ENCODE measurements at places on chromosomes 5 and 9.
A peak's percentile ranks its signal among the peaks of the same experiment; 100 is the strongest.

DNA sequence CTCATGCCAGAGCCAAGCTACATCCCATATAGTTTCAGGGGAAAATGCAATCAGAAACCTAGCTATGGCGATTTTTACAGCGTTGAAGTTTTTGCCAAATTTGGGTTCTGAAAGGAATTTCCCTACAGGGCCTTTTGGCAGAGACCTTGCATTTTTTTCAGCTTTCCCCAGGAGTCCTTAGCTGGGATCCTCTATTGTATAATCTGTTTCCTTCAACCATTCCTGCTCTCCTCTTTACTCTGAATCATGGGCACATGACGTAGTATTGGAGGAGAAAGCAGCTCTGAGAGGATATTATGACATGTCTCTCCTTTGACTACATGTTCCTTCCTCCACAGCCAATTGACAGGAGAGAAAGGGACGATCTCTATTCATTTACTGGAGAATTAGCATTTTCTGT, 118.5 kb upstream of the ERCC6L2 start:
- DNase-seq = no peak

- DNase-seq = no peak
Observed at GRCh38 chr9:89634995-89635742, 30.4 kb downstream of the GADD45G start.

- no peak for DNase-seq
Observed at GRCh38 chr5:180395540-180396274, 42.6 kb upstream of the GFPT2 start.

- DNase-seq = no peak
Observed at GRCh38 chr5:142385194-142385593, 60.4 kb upstream of the SPRY4 start.

GRCh38 chr5:172533058-172533398, 78.7 kb upstream of the SH3PXD2B start:
- no peak for DNase-seq

DNA sequence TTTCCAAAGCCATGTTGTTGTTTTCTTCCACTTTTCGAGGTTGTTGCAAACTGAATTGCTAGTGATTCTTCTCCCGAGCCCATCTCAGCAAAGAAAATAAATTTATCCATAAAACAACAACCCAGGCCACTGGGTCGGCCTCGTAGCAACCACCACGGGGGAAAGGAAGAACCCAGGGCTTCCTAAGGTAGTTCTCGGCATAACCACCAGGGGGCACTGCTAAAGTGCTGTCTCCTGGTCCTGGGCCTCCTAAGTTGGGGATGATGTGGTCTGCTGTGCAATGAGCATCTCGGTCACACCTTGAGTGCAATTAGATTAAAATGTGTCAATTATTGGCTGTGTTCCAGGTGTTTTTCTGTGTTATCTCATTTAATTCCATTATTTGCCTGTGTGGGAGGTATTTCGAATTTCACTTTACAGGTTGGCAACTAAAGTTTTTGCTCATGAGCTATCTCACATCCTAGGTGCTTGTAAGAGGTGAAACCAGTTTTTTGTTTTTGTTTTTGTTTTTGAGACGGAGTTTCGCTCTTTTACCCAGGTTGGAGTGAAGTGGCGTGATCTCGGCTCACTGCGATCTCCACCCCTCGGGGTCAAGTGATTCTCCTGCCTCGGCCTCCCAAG, 102.8 kb upstream of the DAP start:
- peak; percentile 29 for DNase-seq

DNA sequence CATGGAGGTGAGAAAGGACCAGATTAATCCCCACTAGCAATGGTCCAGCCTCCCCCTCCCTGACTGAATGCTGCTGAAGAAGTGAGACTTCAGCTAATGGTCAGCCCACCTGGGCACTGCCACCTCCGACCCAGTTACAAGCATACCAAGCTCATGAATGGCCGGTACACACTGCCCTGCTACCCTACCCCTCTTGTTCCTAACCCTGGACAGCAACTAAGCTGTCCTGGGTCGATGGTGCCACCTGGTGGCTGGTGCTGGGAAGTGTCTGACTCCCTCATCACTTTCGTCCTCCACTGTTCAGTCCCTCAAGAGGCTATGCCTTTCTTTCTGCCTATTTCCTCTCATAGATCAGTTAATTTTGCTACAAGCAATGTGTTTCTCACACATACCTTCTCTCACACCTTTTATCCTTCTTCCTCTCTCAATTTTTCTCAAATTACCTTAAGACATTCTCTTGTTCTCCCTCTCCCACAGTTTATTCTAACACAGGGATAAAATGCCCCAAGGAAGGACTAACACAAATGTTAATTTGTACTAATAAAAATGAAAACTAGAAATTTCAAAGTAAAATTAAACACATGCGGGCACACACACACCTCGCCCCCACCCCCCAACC, 42.4 kb downstream of the PAX5 start:
- DNase-seq = no peak

GRCh38 chr5:80172067-80172695, 83.7 kb downstream of the SERINC5 start:
- no peak for DNase-seq

GRCh38 chr9:7067169-7067568, 309.4 kb downstream of the KDM4C start:
- DNase-seq = no peak

GRCh38 chr9:137306850-137307254, 4.8 kb upstream of the NRARP start:
- no peak for DNase-seq

DNA sequence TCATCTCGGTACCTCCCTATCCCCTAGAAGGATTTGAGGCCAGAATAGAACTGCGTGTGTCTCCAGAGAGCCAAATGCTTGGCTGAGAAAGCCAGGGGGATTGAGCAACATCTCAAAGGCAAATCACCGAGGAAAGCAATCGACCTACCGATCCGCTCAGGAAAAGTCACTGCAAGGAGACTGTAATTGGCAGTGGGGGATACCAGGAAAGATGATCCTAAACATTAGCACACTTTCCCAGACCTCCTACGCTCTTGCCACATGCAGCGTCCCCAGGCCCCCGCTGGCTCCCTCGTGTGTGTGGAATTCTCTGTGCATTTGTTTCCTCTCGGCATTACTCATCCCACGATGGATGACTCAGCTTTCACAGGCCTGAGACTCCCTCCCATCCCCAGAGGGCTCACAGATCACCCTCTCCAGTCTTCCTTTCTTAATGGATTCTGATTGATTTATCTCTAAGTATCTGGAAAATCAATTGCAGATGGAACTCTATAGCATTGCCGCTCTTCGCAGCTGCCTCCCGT, 82.2 kb upstream of the ICE1 start:
- no peak for DNase-seq

GRCh38 chr9:133901184-133901835, 90.8 kb downstream of the VAV2 start:
- DNase-seq = no peak

GRCh38 chr9:134982311-134982710, 64.6 kb upstream of the FCN1 start:
- no peak for DNase-seq

DNA sequence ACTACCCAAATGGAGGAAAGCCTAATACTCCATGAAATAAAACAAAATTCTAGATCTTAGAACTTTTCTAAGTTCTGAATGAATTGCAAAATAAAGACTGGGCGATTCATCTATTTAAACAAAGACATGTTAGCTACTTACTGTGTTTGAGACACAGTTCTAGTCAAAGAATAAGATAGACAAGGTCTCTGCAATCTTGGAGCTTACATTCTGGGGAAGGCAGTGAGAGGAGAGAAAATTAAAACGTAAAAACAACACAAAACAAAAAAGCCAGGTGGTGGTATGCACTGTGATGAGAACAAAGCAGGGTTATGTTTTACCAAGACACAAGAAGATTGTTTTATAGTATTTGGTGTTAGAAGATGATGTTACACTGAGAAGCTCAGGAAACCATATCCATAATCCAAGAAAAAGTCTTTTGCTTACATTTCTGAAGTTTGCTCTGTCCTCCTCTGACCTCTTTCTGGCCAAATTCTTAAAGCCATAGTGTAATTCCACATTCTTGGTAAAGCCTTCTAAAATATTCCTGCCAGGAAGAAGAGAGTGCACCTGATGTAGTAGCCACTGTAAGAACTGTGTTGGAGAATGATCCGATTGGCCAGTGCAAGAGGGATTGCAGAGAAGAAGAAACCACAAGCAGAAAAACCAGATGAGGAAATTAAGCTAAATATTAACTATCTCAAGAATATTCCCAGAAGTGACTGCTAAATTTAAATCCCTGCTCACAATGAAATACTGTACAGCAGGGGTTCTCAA, 218.4 kb downstream of the PCSK1 start:
- DNase-seq = no peak

GRCh38 chr9:92965759-92966517, 18.6 kb downstream of the FGD3 start:
- no peak for DNase-seq

GRCh38 chr5:178460598-178460997, 129.6 kb downstream of the COL23A1 start:
- no peak for DNase-seq

DNA sequence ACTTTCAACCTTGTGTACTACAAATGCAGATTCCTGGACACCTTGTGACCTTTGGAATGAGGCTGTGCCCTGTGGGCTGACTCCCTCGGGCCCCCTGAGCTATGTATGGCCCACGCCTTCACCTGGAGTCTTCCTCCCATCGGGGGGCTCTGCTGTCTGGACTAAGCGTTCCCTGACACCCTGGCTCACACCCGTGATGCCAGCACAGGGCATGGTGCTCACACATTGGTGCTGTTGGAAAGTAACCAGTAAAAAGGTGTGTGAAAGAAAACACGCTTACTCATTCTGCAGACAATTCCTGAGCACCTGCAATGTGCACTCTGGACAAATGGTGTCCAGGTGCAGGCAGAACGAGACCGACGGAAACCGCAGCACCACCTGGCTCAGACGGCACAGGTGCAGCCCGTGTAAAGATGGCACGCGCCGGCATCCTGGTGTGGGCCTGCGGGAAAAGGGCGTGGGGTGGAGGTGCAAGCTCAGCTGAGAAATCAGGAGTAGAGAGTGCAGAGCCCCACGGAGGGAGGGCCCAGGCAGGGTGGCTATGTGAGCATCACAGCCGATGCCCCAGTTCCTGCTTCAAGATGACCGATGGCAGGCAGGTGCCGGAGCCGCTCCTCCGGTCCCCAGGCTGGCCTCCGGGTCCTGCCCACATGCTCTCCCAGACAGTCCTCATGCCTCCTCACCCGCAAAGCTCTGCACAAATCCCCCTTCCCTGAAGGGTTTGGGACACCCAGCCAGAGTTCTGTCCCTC, 11.0 kb downstream of the LPCAT1 start:
- peak; percentile 68 for DNase-seq

DNA sequence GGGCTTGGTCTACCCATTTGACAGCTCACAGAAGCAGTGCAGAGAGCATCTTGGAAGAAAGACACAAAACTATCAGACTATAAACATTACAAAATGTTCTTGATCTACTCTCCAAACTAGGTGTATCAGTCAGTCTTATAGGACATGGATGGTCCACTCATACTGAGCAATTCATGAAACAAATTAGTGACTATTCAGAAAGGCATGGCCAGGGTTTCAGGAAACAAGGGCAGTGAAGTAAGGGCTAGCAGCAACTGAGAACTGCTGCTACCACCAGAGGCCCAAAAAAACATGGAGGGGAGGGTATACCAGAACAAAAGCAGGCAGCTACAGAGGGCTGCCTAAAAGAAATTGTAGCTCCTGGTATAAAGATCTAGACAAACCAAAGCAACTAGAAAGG, 287.0 kb downstream of the PIK3R1 start:
- DNase-seq = no peak

- DNase-seq = no peak
Observed at GRCh38 chr5:116553366-116553765, 21.3 kb downstream of the SEMA6A start.

- no peak for DNase-seq
Observed at GRCh38 chr5:24854850-24855249, 210.1 kb upstream of the CDH10 start.

GRCh38 chr5:1526190-1526631, 2.5 kb upstream of the LPCAT1 start:
- DNase-seq = no peak

GRCh38 chr9:7360513-7360912, 439.1 kb downstream of the DMAC1 start:
- DNase-seq = no peak

DNA sequence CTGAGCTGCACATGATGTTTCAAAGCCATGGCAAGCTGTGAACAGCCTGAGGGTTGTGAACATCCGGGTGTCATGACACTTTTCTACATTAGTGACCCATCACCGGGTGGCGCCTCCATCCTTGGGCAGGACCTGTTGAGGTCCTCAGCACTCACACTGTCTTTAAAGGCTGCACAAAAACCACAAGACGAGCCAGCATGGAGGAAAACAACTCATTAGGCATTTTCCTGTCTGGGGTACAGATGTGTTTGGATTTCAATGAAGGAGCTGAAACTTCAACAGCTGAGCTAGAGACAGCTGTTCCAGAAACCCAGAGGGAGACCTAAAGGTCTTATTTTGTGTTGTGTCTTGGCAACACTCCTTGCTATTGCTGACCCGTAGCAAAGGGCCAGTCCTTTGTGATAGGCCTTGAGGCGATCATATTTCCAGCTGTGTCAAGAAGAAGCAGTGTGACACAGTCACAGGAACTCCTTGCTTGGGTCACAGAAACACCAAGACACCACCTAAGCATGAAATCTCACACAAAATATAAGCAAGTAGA, 151.8 kb upstream of the VLDLR start:
- no peak for DNase-seq

DNA sequence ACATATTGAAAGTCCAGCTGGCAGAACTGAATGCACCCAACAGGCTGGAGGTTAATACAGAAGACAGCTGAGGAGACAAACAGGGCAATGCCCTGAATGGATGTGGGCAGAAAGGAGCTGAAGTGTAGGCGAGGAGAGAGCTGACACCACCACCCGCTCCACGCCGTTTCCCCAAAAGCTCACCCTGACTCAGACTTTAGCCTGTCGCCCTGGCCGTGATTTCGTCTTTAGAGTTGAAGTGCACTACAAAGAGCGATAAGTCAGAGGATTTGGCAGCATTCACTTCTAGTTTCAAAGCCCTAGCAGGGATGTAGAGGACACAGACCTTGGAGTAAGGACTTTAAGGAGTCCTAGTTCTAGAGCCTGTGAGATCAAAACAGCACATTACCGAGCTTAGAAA, 2.2 kb upstream of the ERAP1 start:
- DNase-seq = no peak

DNA sequence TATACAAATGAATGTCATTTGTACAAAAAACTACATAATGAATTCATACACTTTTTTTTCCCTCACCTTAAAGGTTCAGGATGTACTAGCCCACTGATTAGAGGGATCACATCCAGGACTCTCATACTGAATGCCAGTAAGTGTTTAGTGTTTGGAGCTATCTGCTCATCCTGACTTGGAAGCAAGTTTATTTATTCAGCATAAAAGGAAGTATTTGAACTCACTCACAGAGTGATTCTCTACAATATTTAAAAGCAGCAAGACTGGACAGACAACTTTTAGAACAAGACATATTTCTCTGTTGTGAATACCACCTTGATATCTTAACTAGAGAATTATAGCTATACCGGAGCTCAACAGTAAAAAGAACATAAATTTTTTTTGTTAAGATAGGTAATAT, 14.8 kb upstream of the IQGAP2 start:
- DNase-seq = no peak

- DNase-seq = no peak
Observed at GRCh38 chr5:7018198-7018597, 305.0 kb downstream of the TENT4A start.

- no peak for DNase-seq
Observed at GRCh38 chr5:133108481-133108921, 56.7 kb downstream of the HSPA4 start.

Measured in NCI-H187 (cell line).